Ovary (tissue), 10 donors: ENCODE measurements at places on chromosomes 7 and 10. TPM values are rescaled to one million over a fixed set of nuclear protein-coding genes. Genes with fewer than 3 reads are reported as not detected.
A peak's percentile ranks its signal among the peaks of the same experiment; 100 is the strongest.

DNA sequence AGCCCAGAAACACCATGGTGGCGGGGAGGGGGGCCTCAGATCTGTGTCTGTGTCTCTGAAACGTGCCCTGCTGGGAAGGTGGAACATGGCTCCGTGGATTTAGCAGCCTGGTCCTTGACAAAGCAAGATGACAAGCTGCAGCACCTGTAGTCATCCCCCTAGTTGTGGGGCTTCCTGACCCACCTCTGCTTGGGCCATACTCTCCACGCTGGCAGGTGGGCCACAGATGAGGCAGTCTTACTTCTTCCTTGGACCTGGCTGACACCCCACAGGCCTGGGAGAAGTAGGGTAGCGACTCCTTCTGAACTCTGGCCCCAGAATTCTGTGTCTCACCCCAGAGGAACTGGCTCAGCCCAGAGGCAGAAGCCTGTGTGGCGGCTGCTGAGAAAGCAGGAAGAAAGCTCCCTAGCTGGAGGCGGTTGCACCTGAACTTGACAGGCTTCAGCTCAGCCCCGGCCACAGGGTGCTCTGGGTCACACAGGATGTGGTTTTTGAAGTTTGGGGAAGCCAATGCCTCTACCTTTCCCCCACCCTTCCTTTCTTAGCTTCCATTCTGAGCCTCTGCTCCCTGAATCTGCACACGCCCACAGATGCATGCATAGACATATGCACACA, 113.9 kb downstream of the ABLIM1 start:
- no peak for DNase-seq
- peaks cover 8% of the 10 kb centered on the region for H3K4me1 ChIP-seq
- H3K36me3 ChIP-seq: no peaks in the 10 kb centered on the region
- H3K27ac ChIP-seq: no peak overlapping the region

MICALL2 gene
- polyA plus RNA-seq: 0.95 TPM

DNA sequence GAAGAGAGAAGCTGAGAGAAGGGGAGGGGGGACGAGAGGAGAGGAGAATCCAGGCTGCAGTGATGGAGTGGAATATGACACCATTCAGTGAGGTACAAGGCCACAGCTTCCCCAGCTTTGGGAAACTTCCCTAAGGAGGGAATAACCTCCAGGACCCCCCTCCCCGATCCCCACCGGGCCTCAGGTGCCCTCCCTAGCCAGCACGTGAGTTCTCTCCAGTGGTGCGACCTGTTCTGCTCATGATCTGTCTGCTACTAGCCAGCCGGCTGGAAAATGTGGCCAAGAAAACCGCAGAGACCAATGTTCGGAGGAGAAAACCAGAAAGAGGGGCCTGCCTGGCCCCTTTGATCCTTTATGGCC, 39.9 kb upstream of the AGK start:
- H3K27me3 ChIP-seq: no peaks in the 10 kb centered on the region
- no peak for DNase-seq
- H3K4me3 ChIP-seq: no peak overlapping the region
- no peaks in the 10 kb centered on the region for H3K36me3 ChIP-seq
- H3K4me1 ChIP-seq: no peaks in the 10 kb centered on the region
- no peak overlapping the region for H3K27ac ChIP-seq

GRCh38 chr7:81833401-81833800, 63.6 kb upstream of the HGF start:
- H3K27me3 ChIP-seq: no peaks in the 10 kb centered on the region
- no peak for DNase-seq
- H3K27ac ChIP-seq: no peak overlapping the region
- no peaks in the 10 kb centered on the region for H3K36me3 ChIP-seq

ANKRD22 gene
- polyA plus RNA-seq: 0.63 TPM

DNA sequence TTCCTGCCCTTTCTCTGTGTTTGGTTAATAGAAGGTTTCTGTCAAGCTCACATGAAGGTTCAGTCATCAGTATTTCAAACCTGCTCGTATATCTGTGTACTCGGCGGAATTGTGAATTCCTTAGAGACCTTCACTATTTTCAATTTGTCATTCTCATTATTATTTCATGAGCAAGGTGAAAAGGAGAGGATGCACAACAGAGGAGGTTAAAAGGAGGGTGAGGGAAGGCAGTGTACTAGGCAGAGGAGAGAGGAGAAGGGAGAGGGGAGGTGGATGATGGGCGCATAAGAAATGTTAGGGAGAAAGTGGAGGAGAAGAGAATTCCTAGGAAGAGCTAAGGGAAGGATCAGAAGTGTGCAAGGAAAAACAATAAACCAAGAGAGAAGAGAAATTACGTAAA, 185.0 kb upstream of the COBL start:
- no peaks in the 10 kb centered on the region for H3K36me3 ChIP-seq
- H3K4me1 ChIP-seq: no peaks in the 10 kb centered on the region
- H3K27ac ChIP-seq: no peak overlapping the region

DNA sequence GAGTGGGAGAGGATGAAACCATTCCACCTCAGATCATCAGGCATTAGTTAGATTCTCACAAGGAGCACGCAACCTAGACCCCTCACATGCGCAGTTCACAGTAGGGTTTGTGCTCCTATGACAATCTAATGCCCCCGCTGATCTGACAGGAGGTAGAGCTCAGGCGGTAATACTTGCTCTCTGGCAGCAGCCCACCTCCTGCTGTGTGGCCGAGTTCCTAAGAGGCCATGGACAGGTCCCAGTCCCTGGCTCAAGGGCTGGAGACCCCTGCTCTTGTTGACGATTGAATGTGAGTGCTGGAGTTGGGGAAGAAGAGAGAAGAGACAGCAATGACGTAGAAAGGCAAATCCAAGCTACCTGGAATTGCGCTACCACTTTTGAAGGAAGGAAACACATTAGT, 267.2 kb downstream of the TFEC start:
- no peaks in the 10 kb centered on the region for H3K36me3 ChIP-seq
- DNase-seq: no peak
- H3K27me3 ChIP-seq: no peaks in the 10 kb centered on the region
- no peaks in the 10 kb centered on the region for H3K4me1 ChIP-seq

PRKRIP1 gene
- polyA plus RNA-seq: 26.9 TPM

FRMD4A gene
- polyA plus RNA-seq: 11.0 TPM

DNA sequence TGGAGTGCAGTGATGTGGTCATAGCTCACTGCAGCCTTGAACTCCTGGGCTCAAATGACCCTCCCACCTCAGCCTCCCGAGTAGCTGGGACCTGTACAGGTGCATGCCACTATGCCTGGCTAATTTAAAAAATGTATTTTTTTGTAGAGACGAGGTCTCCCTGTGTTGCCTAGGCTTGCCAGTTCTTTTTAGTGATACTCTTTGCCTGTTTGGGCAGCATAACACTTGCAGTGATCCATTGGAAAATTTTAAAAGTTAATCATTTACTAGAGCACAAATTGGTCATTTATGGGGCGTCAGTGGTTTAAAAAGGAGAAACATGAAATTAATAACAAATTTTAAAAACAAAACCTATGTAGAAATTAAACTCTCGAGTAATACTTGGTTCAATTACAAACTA, 78.3 kb downstream of the DYNC2I1 start:
- H3K27me3 ChIP-seq: no peaks in the 10 kb centered on the region
- DNase-seq: no peak
- no peak overlapping the region for H3K4me3 ChIP-seq
- H3K36me3 ChIP-seq: no peaks in the 10 kb centered on the region

SGCE gene
- polyA plus RNA-seq: 147 TPM

DNA sequence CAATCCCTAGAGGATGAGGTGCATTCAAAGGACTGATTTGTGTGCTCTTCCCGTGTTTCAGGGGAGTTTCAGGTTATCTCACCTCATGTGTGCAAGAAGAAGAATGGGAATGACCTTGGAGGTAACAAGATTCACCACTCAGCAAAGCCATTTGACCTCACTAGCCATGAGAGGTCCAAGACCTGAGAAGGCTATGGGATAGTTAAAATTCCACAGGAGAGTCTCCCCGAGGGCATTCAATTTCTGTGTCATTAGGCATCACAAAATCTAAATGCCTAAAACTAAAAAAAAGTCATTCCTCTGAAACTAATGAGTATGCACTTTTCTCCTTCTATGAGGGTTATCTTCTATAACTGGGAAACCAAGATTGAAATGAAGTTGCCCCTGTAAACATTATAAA, 433.4 kb downstream of the KCNMA1 start:
- no peak overlapping the region for H3K27ac ChIP-seq
- H3K4me1 ChIP-seq: no peaks in the 10 kb centered on the region
- no peak overlapping the region for H3K4me3 ChIP-seq
- H3K36me3 ChIP-seq: no peaks in the 10 kb centered on the region

CYP26C1 gene
- polyA plus RNA-seq: 0.07 TPM

GRCh38 chr10:54148508-54148907, 652.5 kb downstream of the PCDH15 start:
- H3K36me3 ChIP-seq: no peaks in the 10 kb centered on the region
- no peak overlapping the region for H3K27ac ChIP-seq
- H3K4me1 ChIP-seq: no peaks in the 10 kb centered on the region
- H3K4me3 ChIP-seq: no peak overlapping the region

ITGB1 gene
- 517 TPM for polyA plus RNA-seq

- H3K36me3 ChIP-seq: no peaks in the 10 kb centered on the region
- H3K27me3 ChIP-seq: no peaks in the 10 kb centered on the region
- no peak overlapping the region for H3K4me3 ChIP-seq
- H3K4me1 ChIP-seq: peaks cover 7% of the 10 kb centered on the region
- no peak overlapping the region for H3K27ac ChIP-seq
Observed at GRCh38 chr7:55474944-55475854, 97.1 kb downstream of the VOPP1 start.

GSDME gene
- polyA plus RNA-seq: 20.3 TPM

DNA sequence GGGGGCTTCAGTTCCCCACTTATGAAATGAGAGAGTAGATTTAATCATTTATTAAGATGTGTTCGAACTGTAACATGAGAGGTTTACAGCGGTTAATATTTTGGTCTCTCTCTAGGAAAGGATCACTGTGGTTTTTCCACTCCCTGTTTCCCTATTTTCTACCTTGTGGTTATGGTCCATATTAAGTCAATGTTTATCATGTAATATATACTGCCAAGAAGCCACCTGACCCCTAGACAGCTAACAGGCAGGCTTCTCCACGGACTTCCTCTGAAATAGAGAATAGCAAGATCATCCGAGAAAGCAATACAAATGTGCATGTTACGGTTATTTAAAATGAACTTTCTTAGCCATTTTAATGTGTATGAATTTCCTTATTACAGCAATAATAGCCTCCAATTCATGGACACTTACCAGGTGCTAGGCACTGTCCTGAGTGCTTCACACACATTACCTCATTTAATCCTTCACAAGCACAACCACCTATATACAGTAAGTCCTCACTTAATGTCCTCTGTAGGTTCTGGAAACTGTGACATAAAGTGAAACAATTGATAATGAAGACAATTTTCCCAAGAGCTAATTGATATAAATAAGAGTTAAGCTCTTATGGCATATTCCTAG, 835 bp upstream of the COL28A1 start:
- no peaks in the 10 kb centered on the region for H3K27me3 ChIP-seq
- H3K27ac ChIP-seq: no peak overlapping the region
- DNase-seq: no peak
- H3K4me1 ChIP-seq: no peaks in the 10 kb centered on the region

DNA sequence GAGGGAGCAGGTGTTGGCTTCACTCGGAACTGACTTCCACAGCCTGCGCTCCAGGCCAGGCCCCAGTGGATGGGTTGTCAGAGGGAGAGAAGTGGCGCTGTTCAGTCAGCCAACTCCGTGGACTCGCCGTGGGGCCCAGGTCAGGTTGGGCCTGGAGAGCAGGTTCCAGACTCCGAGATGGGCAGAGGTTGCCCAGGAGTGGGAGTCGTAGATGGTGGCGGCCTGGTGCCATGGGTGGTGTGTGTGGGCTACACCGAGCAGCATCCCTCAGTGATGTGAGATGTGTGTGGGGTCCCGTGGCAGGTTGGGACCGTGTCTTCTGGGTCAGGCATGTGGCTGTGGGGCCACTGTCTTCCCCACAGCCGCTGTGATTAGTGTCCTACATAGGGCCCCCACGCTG, 10.4 kb downstream of the ZNF316 start:
- no peaks in the 10 kb centered on the region for H3K4me1 ChIP-seq
- H3K27me3 ChIP-seq: no peaks in the 10 kb centered on the region
- H3K27ac ChIP-seq: no peak overlapping the region

DNA sequence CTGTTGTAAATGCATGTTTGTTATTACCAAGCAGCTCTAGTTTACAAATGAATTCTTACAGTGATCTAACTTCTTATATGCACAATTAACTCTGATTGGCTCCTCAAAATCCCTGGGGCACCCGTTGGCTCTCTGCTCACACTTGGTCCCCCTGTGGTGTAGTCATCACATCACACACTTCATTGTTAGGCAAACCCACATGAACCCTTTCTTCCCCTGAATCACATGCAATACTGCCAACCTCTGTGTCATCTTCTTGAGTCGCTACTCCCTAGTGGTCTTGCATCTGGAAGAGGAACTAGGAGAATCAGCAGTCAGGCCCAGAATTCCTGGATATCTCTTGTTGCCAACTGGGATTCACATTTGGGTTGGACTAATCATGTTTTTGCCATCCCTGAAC, 73.1 kb downstream of the CD36 start:
- H3K36me3 ChIP-seq: no peaks in the 10 kb centered on the region
- no peak for DNase-seq
- no peaks in the 10 kb centered on the region for H3K27me3 ChIP-seq
- H3K27ac ChIP-seq: no peak overlapping the region

GRCh38 chr10:117501460-117502035, 41.0 kb upstream of the EMX2 start:
- peaks cover 6% of the 10 kb centered on the region for H3K4me1 ChIP-seq
- H3K27me3 ChIP-seq: no peaks in the 10 kb centered on the region
- no peak overlapping the region for H3K4me3 ChIP-seq
- no peak overlapping the region for H3K27ac ChIP-seq
- H3K36me3 ChIP-seq: no peaks in the 10 kb centered on the region

ZCCHC24 gene
- 33.5 TPM for polyA plus RNA-seq

DNA sequence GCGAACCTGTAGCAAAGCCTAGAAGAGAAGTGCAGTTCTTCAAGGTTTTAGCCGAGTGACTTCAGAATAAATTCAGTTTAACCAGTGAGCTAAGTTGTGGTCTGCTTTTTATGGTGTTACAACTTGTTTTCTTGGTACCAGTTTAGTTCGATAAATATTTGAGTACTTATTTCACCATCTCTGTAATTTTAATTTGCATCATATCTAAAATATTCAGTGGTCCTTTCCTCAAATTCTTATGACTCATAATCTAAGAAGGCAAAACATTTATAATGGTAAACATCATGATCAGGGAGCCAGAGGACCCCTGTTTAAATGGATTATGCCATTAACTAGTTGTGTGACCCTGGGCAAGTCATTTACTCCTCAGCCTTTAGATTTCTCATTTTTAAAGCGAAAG, 4.1 kb upstream of the BMPER start:
- H3K4me3 ChIP-seq: no peak overlapping the region
- no peaks in the 10 kb centered on the region for H3K36me3 ChIP-seq
- DNase-seq: no peak
- H3K27ac ChIP-seq: no peak overlapping the region

GRCh38 chr10:104330168-104331110, 7.8 kb downstream of the ITPRIP start:
- peaks cover 53% of the 10 kb centered on the region for H3K4me1 ChIP-seq
- H3K36me3 ChIP-seq: no peaks in the 10 kb centered on the region
- peak overlapping the region; percentile 86 for H3K27ac ChIP-seq
- peak; percentile 77 for DNase-seq
- H3K4me3 ChIP-seq: no peak overlapping the region

- H3K36me3 ChIP-seq: no peaks in the 10 kb centered on the region
- no peak overlapping the region for H3K4me3 ChIP-seq
- no peak for DNase-seq
- no peak overlapping the region for H3K27ac ChIP-seq
- no peaks in the 10 kb centered on the region for H3K4me1 ChIP-seq
Observed at GRCh38 chr7:87448388-87448787, 27.1 kb downstream of the ABCB4 start.
